ENCODE measurements at places on chromosomes 2 and 18.

DNA sequence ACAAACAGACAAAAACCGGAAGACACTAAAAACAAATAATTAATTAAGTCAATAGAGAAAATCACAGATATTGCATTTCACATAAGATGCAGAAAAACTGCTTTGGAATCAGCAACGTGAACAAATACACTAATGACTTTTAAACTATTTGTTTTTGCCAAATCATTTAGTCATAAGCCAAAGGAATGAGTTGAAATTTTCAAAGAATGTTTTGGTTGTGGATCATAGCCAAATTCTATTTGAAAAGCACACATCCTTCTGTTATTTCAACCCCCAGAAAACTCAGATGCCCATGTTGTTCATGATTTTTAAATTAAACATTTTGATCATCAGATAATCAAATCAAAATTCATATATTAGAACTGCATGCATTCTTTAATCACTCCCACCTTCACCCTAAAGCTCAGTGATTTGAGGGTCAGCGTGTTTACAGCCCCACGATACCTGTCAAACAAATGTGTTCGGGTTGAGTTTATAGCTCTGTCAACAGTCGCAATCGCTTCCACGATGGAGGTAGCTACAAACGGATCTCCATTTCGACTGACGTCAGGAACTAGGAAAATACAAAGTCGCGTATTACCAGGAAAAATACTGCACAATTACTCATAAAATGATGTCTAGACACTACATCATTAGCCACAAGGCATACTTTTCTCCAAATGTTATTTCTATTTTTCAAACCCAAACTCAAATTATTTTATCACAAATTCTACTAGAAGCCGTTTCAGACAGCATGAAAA lies 90.2 kb downstream of the PXDN start:
- ATAC-seq = no peak

GRCh38 chr18:22277758-22278157 lies 108.4 kb downstream of the GATA6 start:
- no peak for ATAC-seq

DNA sequence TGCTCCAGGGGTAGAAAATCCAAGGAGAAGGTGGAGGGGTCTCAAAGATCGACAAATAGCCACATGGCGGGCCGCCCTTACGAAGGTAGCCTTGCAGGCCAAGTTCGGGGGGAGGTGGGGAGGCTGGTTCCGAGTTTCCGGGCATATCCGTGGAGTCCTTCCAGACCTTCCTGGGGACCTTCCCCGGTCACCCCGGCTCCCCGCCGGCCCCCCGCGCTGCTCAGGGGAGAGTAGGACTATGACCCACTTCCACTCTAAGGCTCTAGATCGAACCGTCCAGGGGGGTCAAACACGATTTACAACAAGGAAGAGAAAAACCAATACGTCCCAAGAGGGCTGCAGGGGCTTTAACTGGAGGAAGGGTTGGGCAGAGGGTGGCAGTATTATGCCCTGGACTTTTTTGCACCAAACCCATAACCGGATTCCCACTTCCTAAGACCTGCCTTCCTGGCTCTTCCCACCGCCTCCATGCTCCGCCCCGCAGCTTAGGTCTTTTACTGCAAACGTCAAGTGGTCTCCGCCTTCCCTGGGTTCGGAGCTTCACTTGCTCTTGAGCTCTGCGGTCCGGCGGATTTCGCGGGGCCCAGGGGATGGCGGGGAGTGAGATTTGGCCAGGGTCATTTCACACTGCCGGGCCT lies 779 bp upstream of the LYPD6 start:
- no peak for ATAC-seq

GRCh38 chr18:79385326-79385707 lies 10.4 kb upstream of the NFATC1 start:
- no peak for ATAC-seq
